ENCODE measurements at places on chromosomes 3 and 15.

DNA sequence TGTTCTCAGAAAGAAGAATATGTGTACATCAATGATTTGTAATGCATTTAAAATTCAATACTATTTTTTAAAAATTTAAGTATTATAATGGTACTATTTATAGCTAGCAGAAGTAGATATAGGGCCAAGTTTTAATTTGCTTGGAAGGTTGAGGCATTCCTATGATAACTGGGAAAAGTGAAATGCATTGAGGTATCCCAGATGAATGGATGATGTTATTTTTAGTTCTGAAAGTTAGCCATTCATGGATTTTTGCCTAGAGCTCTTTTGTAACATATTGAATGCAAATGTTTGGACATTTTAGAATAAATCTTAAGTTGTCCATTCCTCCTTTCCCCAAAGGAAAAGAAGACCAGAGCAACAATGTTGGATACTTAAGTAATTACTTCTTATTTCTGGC is 47.6 kb downstream of the GAP43 start:
- DNase-seq, result no peak

DNA sequence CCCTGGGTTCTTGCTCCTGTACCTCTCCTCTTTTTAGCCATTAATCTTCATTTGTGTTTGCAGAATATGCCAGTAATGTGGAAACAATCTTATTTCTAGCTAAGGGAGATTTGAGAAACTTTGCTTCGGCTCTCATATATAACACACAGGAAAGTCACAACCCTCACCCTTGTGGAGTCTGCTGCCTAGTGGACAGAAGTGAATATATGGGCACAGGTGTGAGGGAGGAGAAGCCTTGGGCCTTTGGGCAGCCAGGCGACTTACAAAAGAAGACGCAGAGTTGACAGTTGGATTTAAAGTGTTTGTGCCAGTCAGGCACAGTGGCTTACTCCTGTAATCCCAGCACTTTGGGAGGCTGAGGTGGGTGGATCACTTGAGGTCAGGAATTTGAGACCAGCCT is 181.8 kb upstream of the TBL1XR1 start:
- no peak for DNase-seq

DNA sequence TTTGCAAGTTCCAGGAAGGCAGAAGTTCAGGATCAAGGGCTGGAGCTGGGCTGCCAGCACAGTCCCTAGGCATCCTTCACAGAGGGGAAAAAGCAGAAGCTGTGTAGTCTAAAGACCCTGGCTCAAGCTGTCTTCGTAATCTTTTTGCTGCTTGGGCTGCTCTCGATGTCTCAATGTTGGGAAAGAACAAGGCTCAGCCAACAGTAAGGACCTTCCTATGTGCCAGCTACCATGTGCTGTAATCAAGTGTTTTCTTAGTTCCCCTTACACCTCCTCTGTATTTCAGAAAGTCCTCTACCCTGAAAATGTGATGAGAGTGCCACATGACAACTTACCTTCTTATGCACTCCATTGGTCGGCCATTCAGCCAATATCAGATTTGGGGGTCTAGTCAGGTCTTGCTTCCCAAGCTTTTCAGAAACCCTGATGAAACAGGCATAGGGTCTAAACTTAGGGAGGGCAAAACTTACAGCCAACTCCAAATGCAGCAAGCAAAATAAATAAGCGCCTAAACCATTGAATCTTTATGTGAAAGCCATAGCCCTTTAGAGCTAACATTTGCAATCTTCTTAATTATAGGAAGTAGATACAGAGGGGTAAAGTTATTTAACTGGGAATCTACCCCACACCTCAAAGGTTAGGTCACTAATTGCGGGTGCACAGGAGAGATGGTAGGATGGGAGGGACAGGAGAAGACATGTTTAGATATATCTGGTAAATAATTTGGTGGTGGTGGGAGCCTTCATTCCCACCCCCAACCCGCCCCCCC is 1.2 kb upstream of the EDEM1 start:
- no peak for DNase-seq

GRCh38 chr15:31440754-31441311 is 114.2 kb downstream of the KLF13 start:
- DNase-seq, result no peak

GRCh38 chr15:38844736-38845135 is 280.1 kb upstream of the RASGRP1 start:
- no peak for DNase-seq

GRCh38 chr3:51669241-51670052 is 1.6 kb upstream of the TEX264 start:
- DNase-seq, result peak; percentile 37
